T-helper 2 cell (primary cell): ENCODE measurements at places on chromosomes 1 and 21.

- no peak for DNase-seq
Measured at GRCh38 chr1:236687273-236687672, 974 bp downstream of the ACTN2 start.

DNA sequence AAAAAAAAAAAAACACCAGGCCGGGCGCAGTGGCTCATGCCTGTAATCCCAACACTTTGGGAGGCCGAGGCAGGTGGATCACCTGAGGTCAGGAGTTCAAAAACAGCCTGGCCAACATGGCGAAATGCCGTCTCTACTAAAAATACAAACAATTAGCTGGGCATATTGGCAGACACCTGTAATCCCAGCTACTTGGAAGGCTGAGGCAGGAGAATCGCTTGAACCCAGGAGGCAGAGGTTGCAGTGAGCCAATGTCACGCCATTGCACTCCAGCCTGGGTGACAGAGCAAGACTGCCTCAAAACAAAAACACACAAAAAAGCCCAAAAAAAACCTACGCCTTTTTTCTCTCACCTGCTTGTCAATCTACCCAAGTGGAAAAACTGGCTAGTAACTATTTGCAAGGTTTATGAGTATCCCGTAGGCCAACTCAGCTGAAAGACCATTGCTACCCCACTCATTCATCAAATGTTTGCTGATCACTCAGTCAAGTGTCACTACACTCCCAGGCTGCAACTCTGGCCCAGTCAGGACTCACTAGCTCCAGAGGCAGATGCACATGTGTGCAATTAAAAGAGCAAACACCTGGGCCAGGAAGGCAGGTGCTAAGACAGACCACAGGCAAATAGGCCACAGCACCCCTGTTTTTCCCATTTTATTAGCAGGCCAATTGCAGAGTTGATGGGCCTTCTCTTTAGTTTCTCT is 2.0 kb downstream of the CSRP1 start:
- DNase-seq, result no peak

DNA sequence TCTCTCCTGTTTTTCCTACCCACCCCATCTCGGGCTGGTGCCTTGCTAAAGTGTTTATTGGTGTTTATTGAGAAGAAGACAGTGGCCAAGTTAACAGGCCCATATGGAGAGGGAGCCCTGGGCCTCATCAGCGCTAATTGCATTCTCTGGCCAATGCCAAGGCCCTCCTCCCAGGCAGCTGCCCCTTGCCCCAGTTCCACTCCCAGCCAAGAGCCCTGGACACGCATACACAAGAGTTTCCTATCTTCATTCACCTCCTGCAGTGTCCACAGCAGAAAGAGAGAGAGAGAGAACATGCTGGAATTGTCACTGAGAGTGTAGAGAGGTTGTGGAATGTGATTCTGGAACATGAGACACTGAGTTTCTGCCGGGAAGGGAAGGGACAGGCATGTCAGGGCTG is 25.4 kb upstream of the VWA5B1 start:
- DNase-seq, result no peak

GRCh38 chr1:3785045-3785444 is 11.3 kb downstream of the LRRC47 start:
- DNase-seq, result no peak

GRCh38 chr1:27136998-27137542 is 17.9 kb downstream of the SLC9A1 start:
- peak; percentile 64 for DNase-seq

DNA sequence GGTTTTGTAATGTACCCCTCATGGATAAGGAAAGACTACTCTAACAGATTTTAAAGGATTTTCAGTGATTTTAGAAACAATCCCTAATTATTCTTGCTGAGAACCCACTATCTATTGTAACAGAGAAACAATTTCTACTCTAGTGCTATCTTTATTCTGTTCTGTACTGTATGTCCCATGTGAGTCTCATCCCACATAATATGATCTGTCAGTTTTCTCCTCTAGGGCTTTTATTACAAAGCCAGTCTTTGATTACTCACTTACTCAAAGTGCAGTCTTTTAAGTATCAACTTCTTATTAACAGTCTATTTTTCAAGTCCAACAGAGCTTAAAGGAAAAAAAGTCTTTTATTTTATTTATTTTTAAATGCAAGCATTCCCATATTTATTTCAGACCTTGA is 54.8 kb downstream of the CTH start:
- DNase-seq, result no peak

DNA sequence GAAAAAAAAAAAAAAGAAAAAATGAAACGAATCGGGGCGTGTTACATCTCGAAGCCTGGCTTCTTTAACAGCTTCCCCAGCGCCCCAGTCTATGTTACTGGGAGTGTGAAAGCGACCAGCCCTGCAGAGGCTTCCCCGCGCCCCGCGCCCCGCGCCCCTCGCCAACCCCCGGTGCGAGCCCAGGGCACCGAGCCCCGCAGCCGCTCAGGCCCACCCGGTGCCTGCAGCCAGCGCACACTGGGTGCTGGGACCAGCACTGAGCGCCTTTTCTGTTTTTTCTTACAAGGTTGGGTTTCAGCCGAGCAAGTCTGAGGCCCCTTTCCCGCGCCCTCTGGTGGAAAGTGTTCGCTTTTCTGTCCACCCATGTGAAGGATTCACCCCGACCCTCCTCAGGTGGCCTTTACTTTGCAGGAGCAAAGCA is 42.1 kb upstream of the ZNF496 start:
- peak; percentile 26 for DNase-seq

- DNase-seq, result no peak
Measured at GRCh38 chr1:75135573-75136194, 1.5 kb downstream of the LHX8 start.

DNA sequence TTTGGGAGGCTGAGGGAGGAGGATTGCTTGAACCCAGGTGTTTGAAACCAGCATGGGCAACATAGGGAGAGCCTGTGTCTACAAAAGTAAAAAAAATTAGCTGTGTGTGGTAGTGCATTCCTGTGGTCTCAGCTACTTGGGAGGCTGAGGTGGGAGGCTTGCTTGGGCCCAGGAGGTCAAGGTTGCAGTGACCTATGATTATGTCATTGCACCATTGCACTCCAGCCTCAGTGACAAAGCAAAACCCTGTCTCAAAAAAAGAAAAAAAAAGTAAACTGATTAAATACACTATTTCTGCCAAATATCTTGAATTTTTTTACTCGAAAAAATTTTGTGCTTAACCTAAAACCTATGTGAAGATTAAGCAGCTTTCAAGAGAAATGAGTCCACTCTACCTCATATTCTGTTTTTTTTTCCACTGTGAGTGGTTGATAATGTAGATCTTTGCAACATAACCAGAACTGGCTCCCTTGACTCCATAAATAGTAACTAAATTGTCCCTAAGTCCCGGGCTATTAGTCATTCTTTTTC is 19.4 kb upstream of the ZNF281 start:
- DNase-seq, result no peak

DNA sequence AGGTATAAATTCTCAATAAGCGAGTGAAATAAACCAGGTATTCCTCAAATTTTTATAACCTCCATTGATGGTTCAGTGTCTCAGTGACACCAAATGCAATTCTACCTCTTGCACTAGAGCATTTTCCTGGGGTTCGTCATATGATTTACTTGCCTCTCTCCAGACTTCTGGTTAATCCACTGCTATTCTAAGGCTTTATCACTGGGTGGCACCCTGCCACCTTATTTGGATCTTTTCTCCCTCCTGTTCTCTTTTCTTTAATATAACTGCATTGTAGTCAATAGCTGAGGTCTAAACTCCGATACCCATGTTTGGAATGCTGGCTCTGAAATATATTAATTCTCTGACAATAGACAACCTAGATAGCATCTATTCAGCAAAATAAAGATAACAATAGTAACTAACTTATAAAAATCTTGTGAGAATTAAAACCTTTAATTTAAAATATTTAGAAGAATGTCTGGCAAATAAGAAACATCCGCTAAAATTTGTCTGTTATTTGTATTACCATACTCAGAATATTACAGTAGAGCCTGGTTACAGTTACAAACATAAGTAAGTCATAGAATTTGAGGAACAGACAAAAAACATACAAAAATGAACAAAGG is 436.4 kb downstream of the PLA2G4A start:
- DNase-seq, result peak; percentile 10

- no peak for DNase-seq
Measured at GRCh38 chr1:119367432-119368124, 1.0 kb upstream of the HAO2 start.

GRCh38 chr1:98949166-98949565 is 55.5 kb downstream of the PLPPR5 start:
- DNase-seq, result no peak

- DNase-seq, result no peak
Measured at GRCh38 chr1:223849352-223850254, 3.9 kb upstream of the TP53BP2 start.

DNA sequence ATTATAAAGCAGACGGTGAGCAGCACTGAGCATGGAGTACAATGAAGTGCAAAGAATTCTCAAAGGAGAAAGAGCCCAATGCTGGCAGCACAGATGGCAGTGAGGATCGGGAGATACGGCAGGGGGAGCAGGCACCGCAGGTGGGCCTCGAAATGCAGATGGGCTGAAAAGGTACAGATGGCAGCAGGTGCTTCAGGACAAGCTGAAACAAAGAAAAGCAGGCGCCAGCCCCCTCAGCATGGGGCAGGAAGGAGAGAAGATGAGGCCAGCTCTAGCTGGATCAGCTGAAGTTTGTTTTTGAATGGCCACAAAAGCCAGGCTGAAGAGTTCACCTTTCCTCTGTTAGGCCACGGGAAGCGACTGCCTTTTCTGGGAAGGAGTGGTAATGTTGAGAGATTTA is 7.7 kb downstream of the CFAP298 start:
- DNase-seq, result no peak

DNA sequence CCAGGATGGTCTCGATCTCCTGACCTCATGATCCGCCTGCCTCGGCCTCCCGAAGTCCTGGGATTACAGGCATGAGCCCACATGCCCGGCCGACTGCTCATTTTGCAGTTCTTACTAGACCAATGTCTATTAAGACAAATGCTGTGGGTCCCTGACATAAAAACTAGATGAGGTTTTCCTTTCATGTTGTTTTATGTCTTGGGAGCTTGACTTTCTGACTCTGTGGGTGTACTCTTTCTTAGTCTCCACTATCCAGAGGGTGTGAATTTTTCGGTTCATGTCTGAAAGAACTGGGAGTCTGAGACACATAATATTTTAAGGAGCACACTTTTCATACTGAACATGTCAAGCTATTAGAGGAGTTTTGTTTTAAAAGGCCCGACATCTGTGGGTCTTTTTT is 744.9 kb upstream of the B3GALT2 start:
- no peak for DNase-seq

- DNase-seq, result no peak
Measured at GRCh38 chr1:63326473-63327380, 4.4 kb downstream of the FOXD3 start.

GRCh38 chr1:41542196-41542930 is 57.9 kb upstream of the EDN2 start:
- no peak for DNase-seq

- no peak for DNase-seq
Measured at GRCh38 chr1:212777151-212777550, 14.4 kb downstream of the NSL1 start.

DNA sequence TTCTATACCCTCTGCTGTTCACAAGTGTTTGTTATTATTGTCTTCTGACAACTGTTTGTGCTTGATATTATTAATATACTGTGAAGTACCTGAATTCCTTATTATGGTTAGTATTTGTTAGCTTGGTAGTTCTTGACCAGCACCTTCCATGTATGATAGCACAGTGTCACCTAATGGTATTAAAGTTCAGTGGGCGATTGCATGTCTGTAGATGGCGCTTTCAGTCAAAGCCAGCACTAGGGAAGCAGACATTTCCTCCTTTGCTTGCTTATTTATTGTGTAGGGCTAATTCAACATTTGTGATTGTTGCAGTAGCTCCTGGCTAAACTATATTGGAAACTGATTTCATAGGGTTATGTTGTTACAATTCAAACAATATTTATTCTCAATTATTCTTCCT is 218.0 kb downstream of the ZP4 start:
- no peak for DNase-seq

DNA sequence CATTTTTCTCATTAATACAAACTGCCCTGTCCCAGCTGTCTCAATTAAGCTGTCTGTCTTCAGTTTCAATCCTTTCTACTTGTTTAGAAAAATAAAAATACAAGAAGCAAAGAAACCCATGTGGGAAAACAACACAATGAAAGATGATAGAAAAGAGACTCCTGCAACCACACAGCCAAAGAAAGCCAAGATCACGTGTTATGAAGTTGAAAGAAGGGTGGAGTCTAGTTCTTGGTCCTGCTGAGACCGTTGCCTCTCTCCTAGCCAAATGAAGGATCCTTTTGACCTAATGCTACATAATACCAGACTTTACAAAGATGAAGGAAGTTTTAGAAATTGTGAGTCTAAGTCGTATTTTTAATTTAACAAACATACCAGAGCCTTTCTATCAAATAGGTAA is 218.8 kb upstream of the RRP15 start:
- DNase-seq, result no peak

GRCh38 chr1:91724231-91724630 is 161.7 kb downstream of the TGFBR3 start:
- DNase-seq, result no peak

GRCh38 chr1:71781450-71781849 is 500.9 kb downstream of the NEGR1 start:
- DNase-seq, result no peak

DNA sequence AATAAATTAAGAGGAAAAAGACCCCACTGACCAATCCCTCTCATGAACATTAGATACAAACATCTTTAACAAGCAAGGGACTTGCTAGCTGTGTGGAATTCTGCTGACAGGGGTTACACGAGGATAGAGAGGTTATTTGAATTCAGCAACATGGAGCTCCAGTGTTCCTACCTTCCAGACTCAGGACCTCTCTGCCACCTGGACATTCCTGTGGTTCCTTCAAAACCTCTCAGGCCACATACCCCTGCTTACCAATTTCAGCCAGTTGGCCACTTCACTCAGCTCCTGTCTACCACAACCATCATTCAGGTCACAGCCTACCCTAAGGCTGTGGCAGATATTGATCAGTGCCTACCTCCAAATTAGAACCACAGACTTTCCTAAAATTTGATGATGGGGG is 147.5 kb downstream of the RRAGC start:
- DNase-seq, result no peak

DNA sequence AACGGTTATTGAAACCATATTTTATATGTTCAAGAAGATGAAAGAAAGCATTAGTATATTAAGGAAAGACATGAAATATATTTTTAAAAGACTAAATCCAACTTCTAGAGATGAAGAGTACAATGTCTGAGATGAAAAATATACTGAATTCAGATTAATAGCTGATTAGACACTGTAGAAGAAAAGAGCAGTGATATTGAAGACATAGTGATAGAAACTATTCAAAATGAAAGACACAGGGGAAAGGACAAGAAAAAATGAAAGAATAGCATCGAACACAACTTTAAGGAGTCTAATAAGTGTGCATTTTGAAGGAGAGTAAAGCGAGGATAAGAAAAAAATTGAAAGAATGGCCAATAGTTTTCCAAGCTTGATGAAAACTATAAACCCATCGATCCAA is 11.2 kb upstream of the IFNAR1 start:
- DNase-seq, result no peak

DNA sequence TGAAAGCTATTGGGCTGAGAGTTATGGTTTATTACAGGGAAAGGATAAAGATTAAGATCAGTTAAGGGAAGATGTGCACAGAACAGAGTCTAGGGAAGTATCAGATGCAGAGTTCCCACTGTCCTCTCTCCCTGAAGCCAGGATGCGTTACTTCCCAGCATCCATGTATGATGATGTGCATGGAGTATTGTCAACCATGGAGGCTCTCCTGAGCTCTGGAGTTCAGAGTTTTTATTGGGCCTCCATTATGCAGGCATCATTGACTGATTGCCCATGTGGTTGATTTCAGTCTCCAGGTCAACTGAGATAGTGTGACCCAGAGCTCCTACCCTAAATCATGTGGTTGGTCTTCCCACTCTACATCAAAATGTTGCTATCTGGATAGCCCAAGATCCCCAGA is 30.7 kb downstream of the SERINC2 start:
- DNase-seq, result no peak

- DNase-seq, result no peak
Measured at GRCh38 chr1:59706303-59706599, 108.5 kb upstream of the HOOK1 start.
